GM23338 (cell line): ENCODE measurements at places on chromosomes 7 and 10. TPM values are rescaled to one million over a fixed set of nuclear protein-coding genes. Genes with fewer than 3 reads are reported as not detected.

- H3K27ac ChIP-seq: no peak overlapping the region
- H3K4me1 ChIP-seq: peaks cover 10% of the 10 kb centered on the region; the same call in 1 of the 2 replicates
Observed at GRCh38 chr7:45126920-45127319, 15.4 kb upstream of the TBRG4 start.

DNA sequence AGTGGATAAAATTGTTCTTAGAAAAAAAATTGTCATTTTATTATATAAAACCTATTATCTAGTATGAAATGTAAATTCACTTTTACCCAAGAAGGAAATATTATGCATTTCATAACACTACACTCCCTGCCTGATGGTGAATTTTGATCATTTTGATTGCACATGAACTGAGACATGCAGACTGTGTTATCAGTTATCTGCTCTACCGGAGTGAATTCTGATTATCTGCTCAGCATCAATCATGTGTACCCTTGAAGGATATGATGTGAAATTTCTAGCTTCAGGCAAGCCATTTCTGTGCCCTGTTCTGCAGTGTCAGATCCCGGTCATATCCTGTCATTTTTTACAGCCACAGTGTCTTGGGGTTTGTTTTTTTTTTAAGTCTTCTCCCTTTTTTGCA, 85.0 kb upstream of the FGL2 start:
- no peak overlapping the region for H3K27ac ChIP-seq
- no peak for DNase-seq
- no peaks in the 10 kb centered on the region for H3K4me1 ChIP-seq
- no peaks in the 10 kb centered on the region for H3K27me3 ChIP-seq
- no peak overlapping the region for H3K4me3 ChIP-seq
- no peaks in the 10 kb centered on the region for H3K36me3 ChIP-seq

- peaks cover under 1% of the 10 kb centered on the region; the same call in 1 of the 2 replicates for H3K27me3 ChIP-seq
- peaks cover 5% of the 10 kb centered on the region; the same call in 1 of the 2 replicates for H3K4me1 ChIP-seq
- no peak for DNase-seq
- peaks cover 6% of the 10 kb centered on the region; the same call in 1 of the 2 replicates for H3K36me3 ChIP-seq
Observed at GRCh38 chr7:149707448-149707886, 65.9 kb downstream of the ZNF467 start.

- DNase-seq: no peak
- H3K27me3 ChIP-seq: no peaks in the 10 kb centered on the region
- no peak overlapping the region for H3K4me3 ChIP-seq
Observed at GRCh38 chr7:12788591-12788990, 101.2 kb downstream of the ARL4A start.

The SUFU gene
- total RNA-seq: 5.6 and 6.6 TPM in 2 replicates
